ENCODE measurements at places on chromosomes 3 and 15.

- H3K4me1 ChIP-seq: no peaks in the 10 kb centered on the region
- H3K4me3 ChIP-seq: no peak overlapping the region
- peaks cover 31% of the 10 kb centered on the region for H3K36me3 ChIP-seq
- no peaks in the 10 kb centered on the region for H3K27me3 ChIP-seq
These were observed 112.3 kb downstream of the GALK2 start for GRCh38 chr15:49282366-49282765.

GRCh38 chr15:41230650-41231421, at the start of the genes CHP1 and EXD1:
Gene CHP1 (plus strand): TSS chr15:41231268. CDS start chr15:41231383, 115 bp downstream.
Gene EXD1 (minus strand): TSS chr15:41230757. CDS start chr15:41226575, 4,182 bp downstream.
- DNase-seq: peak; percentile 100
- peak within 1 kb of the TSS; percentile 43 for H3K27ac ChIP-seq
- H3K4me1 ChIP-seq: peaks cover 13% of the 10 kb centered on the region

GRCh38 chr3:14839236-14839635, 20.5 kb downstream of the FGD5 start:
- H3K36me3 ChIP-seq: no peaks in the 10 kb centered on the region
- no peak for DNase-seq
- peaks cover 33% of the 10 kb centered on the region for H3K27me3 ChIP-seq
- no peak overlapping the region for H3K4me3 ChIP-seq
- H3K27ac ChIP-seq: no peak overlapping the region
- H3K4me1 ChIP-seq: no peaks in the 10 kb centered on the region

DNA sequence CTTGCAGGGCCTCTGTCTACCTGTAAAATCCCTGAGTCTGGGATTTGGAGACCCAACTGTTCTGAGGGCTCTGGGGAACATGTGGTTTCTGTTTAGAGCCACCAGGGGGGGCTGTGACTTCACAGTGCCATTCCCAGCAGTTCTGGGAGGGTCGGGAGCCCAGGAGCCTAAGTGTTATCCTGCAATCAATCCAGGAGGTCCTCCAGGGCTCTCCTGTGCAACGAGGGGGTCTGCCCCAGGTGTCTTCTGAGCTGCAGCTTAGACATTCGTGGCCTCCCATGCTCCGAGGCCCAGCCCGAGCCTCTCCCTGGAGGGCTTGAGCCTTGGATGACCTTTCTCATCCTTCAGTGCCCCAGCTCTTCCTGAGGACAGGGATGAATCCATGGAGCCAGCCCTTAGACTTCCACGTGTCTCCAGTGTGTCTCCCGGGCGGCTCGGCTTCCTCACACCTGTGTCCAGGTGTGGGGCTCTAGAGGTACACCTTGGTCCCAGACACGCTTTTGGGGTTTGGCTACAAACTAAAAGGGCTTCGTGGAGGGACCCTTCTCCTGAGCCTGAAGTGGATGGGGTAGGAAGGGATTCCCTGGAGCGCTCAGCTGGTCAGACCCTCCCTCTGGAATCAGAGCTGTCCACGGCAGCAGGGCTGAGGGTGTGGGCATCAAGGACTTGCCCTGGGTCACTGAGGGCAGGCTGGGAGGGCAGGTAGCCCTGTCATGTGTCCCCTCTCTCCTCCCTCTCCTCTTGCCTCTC, 20.3 kb upstream of the ABTB1 start:
- H3K4me1 ChIP-seq: no peaks in the 10 kb centered on the region
- H3K27ac ChIP-seq: no peak overlapping the region
- no peak for DNase-seq

- H3K4me3 ChIP-seq: no peak overlapping the region
- DNase-seq: no peak
- H3K27ac ChIP-seq: no peak overlapping the region
- peaks cover 12% of the 10 kb centered on the region for H3K4me1 ChIP-seq
- no peaks in the 10 kb centered on the region for H3K36me3 ChIP-seq
These were observed 11.2 kb downstream of the HRH1 start for GRCh38 chr3:11165476-11165875.

DNA sequence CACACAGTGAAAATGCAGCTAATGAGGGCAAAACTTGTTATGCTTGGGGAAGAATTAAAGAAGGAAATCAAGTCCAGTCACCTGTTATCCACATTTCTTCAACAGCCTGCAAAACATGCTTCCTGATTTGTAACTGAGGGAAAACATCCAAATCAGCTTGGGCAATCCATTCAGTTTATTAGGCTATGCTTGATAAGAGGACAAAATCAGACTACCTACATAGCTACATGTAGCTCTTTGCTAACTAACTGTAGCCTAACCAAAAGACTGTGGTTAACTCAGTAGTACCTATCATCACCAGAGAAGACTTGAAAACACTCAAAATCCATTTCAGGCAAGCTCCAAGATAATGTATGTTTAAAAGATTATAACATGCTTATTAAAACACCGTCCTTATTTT, 436.4 kb downstream of the SHQ1 start:
- H3K4me1 ChIP-seq: peaks cover 18% of the 10 kb centered on the region
- H3K27ac ChIP-seq: no peak overlapping the region
- no peak for DNase-seq

DNA sequence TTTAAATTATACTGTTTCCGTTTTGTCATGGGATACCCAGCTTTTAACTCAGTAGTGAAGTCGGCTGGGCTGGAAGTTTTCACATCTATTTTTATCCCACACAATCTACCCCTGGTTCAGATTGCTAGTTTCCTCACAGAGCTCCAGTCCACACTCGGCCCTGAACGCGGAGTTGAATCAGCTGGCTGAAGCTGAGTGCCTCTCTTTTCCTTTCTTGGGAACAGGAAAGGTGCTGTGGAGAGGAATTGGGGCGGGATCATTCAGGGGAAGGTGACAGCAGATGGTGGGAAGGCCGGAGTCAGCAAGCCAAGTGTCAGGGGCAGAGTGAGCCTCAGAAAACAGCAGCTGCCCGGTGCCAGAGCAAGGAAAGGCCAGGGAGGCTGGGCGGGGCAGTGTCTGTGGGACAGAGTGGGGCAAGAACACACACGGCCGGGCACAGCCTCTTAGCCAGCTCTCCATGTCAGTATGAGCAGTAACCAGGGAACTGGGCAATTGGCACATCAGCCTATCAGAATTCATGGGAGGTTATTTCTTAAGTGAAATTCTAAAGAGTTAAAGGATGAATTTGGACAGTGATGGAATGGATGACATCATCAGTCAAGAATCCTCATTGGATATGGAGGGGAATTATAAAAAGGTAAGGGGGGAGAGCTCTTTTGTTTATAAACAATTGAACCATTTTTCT, 135.7 kb upstream of the IL12A start:
- H3K27me3 ChIP-seq: no peaks in the 10 kb centered on the region
- DNase-seq: peak; percentile 75
- H3K36me3 ChIP-seq: no peaks in the 10 kb centered on the region
- H3K4me3 ChIP-seq: no peak overlapping the region

DNA sequence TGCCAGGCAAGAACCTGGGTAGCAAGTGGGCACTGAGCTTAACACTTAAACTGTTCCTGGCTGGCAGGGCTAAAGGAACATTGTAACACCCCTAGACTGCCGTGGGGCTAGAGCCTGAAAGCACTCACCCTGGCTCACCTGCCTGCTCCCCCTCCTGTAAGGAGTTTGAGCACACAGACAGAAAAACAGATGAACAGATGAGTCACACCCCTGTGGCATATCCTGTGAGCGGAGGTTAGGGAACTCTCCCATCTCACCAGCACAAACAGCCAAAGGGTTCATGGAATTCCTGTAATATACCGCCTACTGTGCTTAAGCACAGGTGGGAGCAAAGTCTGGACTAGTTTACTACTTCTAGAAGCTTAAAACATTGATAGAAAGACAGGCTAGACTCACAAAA, 300.1 kb downstream of the ROBO1 start:
- no peak overlapping the region for H3K27ac ChIP-seq
- H3K27me3 ChIP-seq: no peaks in the 10 kb centered on the region
- peaks cover 8% of the 10 kb centered on the region for H3K4me1 ChIP-seq
- no peak for DNase-seq
- H3K36me3 ChIP-seq: no peaks in the 10 kb centered on the region

GRCh38 chr3:127702151-127702578, 29.4 kb downstream of the ABTB1 start:
- no peak overlapping the region for H3K27ac ChIP-seq
- H3K27me3 ChIP-seq: no peaks in the 10 kb centered on the region
- no peaks in the 10 kb centered on the region for H3K36me3 ChIP-seq
- peaks cover 2% of the 10 kb centered on the region for H3K4me1 ChIP-seq
- H3K4me3 ChIP-seq: no peak overlapping the region

GRCh38 chr3:78140274-78140673, 1100.4 kb downstream of the ROBO2 start:
- 0 out of 2 replicates have a peak, but pooled peaks cover 2% of the 10 kb centered on the region for H3K36me3 ChIP-seq

- DNase-seq: no peak
- peaks cover under 1% of the 10 kb centered on the region for H3K4me1 ChIP-seq
- H3K27me3 ChIP-seq: no peaks in the 10 kb centered on the region
These were observed 221.3 kb downstream of the DTWD1 start for GRCh38 chr15:49842031-49842730.

DNA sequence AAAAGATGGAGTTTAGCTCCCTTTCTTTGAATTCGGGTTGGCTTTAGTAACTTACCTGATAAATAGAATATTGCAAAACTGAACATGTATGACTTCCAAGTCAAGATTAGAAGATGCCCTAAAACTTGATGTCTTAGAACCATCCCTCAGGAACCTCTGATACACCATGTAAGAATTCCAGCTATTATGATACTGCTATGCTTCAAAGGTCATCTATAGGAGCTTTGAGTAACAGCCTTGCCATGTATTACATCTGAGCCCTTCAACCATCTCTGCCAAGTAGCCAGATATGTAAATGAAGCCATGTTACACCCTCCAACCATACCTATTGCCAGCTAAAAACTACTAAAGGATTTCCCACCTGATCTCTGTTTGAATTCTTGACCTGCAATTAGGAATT, 854.2 kb downstream of the SI start:
- H3K36me3 ChIP-seq: no peaks in the 10 kb centered on the region
- H3K4me3 ChIP-seq: no peak overlapping the region
- no peak for DNase-seq
- no peaks in the 10 kb centered on the region for H3K4me1 ChIP-seq
- no peak overlapping the region for H3K27ac ChIP-seq

DNA sequence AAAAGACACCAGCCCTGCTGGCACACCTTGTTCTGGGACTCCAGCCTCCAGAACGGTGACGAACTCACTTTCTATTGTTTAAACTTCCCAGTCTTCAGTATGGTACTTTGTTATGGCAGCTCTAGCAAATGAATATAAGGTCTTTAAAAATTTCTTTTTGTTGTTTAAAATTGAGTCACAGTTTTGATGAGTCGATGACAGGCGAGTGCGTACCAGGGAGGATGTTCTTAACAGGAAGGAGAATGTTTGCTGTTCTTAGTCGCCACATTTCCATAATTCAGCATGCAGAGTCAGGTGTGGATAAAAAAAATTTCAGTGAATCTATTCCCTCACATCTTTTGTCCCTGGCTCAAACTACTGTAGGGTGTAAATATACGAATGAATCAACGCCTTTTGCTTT, 12.4 kb downstream of the DNASE1L3 start:
- H3K4me3 ChIP-seq: no peak overlapping the region
- peaks cover 4% of the 10 kb centered on the region for H3K4me1 ChIP-seq
- H3K27me3 ChIP-seq: no peaks in the 10 kb centered on the region
- no peak for DNase-seq
- no peaks in the 10 kb centered on the region for H3K36me3 ChIP-seq

DNA sequence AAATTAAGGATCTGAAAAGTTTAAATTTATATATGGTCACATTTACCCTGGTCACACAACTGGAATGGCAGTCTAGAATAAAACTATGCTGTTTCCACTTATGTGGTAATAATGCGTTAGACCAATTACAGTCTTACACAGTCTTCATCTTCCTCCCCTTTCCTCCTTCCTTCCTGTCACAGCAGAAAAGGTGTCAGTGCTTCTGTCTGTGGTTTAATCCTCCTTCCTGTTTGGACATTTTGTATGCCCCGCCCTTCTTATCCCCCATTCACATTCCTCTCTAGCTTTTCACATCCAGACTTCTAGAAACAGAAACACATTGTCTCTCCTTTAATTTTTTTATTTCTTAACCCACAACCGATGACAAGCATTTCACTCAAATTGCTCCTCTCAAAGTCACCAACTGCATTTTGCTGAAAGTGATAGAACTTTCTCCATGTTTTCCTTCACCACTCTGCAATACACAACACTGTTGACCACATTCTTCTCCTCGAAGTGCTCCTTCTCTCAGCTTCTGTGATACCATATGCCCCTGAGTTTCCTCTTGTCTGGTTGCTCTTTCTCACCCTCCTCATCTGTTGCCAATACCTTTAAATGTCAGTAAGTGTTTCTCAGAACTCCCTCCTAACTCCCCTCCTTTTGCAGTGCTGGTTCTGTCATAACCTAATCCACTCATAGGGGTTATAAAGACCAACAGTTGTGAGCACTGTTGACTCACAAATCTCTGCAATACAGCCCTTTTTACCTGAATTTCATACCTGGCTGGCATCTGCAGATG, 271.6 kb downstream of the UBE2E2 start:
- H3K27me3 ChIP-seq: no peaks in the 10 kb centered on the region
- H3K4me3 ChIP-seq: no peak overlapping the region

GRCh38 chr3:65174713-65175112, 486.9 kb upstream of the ADAMTS9 start:
- H3K4me3 ChIP-seq: no peak overlapping the region
- no peaks in the 10 kb centered on the region for H3K4me1 ChIP-seq
- no peak for DNase-seq
- H3K27ac ChIP-seq: no peak overlapping the region

GRCh38 chr15:83446904-83447709, at the start of gene SH3GL3:
Gene SH3GL3 (plus strand): TSS chr15:83447341. CDS start chr15:83447534, 193 bp downstream.
- no peaks in the 10 kb centered on the region for H3K4me1 ChIP-seq
- no peaks in the 10 kb centered on the region for H3K27me3 ChIP-seq
- no peaks in the 10 kb centered on the region for H3K36me3 ChIP-seq
- no peak within 1 kb of the TSS for H3K27ac ChIP-seq
- peak within 1 kb of the TSS; percentile 69 for H3K4me3 ChIP-seq
- DNase-seq: peak; percentile 92

- H3K36me3 ChIP-seq: no peaks in the 10 kb centered on the region
- no peaks in the 10 kb centered on the region for H3K4me1 ChIP-seq
- DNase-seq: no peak
- no peak overlapping the region for H3K4me3 ChIP-seq
These were observed 3.9 kb downstream of the UNC13C start for GRCh38 chr15:53982071-53982680.

DNA sequence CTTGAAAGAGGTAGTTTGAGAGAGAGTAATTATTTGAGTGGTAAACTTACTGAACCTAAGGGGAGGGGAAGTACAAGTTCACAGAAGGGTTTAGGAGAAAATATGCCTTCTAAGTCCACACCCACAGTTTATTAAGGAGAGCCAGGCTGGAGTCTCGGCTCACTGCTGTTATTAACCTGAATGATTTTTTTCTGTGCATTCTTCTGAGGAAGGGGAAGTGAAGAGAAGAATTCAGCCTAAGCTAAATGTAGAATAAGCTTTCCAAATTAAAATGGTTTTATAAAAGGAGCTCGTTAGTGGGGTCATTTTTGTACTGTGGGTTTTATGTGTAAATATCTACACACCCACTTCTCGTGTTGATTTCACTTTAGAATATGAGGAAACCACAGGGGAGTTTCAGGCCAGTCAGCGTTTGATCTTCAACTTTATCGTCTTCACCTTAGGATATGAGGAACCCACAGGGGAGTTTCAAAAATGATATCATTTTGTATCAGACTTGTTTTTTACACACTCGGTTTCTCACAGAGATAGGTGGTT, 1.5 kb downstream of the WHAMM start:
- peaks cover 39% of the 10 kb centered on the region for H3K36me3 ChIP-seq
- peaks cover 10% of the 10 kb centered on the region for H3K4me1 ChIP-seq
- no peaks in the 10 kb centered on the region for H3K27me3 ChIP-seq
- DNase-seq: no peak

Measured in RWPE2 (cell line).